Motor neuron (in vitro differentiated cells): ENCODE measurements at places on chromosomes 12 and 14.

DNA sequence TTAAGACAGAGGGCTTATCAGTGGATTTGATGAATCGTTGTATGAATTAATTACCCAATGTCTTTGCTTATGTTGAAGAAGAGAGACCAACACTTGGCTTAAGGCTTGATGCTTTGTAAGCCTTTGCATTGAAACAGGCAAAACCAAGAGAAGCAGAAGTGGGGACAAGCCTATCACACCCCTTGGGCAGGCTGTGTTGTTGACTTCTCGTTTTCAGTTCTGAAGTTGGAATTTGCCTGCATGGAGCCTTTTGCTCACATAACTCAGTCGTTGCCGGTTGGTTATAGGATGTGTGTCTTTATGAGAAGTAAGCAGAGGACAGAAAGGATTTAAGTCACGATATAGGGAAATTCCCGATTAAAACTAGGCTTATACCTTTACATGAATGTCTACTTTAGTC is 94.7 kb downstream of the CCDC92 start:
- ATAC-seq = no peak

DNA sequence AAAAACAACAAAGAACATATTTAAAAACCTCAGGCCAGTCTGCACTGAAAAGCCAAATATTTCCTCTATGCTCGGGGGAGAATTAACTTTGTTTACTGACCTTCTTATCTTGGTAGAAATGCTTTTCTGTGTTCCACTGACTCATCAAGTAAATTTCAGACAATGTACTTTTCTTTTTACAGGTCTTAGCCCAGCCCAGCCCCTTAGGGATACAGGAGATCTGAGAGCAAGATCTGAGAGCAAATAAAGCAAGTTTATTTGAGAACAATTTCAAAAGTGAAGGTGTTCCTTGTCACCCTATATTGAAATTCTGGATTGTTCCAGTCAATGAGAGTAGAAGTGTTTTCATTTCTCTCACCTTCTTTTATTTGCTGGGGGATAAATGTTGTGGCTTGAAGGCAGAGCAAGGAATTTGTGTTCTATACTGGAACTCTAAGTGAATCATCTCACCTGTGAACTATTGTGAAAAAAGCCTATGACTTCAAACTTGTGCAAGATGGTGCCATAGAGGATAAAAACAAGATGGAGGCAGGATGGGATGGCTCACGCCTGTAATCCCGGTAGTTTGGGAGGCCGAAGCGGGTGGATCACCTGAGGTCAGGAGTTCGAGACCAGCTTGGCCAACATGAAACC is 7.9 kb upstream of the GPRC5A start:
- no peak for ATAC-seq

- no peak for ATAC-seq
Measured at GRCh38 chr12:111363578-111363977, 5.3 kb downstream of the PHETA1 start.

GRCh38 chr12:19979584-19979983 is 388.8 kb upstream of the PDE3A start:
- no peak for ATAC-seq

- ATAC-seq = no peak
Measured at GRCh38 chr12:40801082-40801481, 108.8 kb downstream of the CNTN1 start.

GRCh38 chr12:115349711-115350110 is 665.7 kb upstream of the TBX3 start:
- ATAC-seq = no peak

DNA sequence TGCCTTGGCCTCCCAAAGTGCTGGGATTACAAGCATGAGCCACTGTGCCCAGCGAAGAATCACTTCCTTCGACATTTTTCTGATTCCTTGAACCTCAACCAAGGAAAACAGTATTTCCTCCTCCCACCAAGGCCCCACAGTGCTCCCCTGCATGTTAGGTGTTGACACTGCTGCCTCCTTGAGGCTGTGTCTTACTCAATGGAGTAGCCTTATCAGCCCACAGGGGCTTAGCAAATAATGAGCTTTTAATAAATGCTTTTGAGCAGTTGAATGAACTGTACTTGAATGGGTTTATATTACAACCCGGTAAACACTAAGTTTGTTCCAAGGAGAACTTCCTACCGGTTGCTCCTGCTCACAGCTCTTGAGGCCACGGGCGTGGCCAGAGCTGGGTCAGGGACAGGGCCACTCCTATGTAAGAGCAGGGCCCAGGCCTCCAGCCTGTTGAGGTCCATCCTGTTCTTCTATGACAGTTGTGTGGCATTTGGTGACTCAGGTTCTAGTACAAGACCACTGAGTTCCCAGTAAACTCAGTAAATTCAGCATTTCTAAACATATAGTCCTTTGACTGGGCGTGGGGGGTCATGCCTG is 36.8 kb upstream of the TUBA1A start:
- no peak for ATAC-seq

GRCh38 chr12:100827901-100828520 is 33.4 kb downstream of the ANO4 start:
- ATAC-seq = peak; percentile 65

DNA sequence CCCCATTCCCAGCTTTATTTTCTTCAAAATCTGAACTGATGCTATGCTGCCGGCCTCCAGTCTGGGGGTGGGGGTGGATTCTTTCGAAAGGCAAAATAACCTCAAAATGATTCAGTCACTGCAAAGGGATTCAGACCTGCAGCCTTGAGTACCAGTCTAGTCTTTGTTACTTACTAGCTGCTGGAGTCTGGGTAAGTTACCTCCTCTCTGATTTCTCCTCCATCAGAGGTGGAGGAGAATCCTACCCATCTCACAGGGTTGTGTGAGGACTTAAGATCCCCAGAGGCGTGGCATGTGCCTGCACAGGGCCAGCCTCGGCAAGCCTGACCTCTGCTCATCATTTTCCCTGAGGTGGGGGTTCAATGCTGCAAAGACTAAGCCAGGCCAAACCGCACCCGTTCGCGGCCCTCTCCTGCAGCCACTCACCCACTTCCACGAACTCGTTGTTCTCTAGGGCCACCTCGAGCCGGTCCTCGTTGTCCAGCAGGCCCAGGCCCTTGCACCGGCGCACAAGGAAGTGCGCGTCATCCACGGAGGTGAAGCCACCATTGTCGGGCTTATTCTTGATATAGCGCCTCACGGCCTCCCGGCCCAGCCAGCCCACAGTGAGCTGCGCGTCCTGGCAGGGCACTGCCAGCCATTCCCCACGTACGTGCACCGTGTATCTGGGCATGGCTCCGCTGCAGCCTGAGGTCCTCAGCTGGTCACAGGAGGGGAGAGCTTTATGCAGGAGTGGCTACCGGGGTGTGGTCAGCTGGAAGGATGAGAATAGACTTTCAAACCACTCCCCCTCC is 709 bp downstream of the HAL start:
- ATAC-seq = no peak

DNA sequence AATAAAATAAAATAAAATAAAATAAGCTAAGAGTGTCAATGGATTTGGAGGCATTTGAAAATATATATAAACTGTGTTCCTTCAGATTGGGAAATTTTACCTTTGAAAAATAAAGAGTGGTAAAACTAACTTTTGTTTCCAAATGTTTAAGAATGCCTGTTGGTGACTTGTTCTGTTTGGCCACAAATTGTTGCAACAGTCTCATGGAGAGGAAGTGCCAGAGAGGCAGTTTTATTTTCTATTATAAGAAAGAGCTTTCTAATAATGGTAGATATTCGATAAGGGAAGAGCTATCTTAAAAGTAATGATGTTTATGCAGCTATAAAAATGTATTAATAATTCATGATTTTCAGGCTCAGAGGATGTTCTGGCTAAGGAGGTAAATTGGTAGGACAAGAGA is 68.8 kb upstream of the MDGA2 start:
- ATAC-seq = no peak

DNA sequence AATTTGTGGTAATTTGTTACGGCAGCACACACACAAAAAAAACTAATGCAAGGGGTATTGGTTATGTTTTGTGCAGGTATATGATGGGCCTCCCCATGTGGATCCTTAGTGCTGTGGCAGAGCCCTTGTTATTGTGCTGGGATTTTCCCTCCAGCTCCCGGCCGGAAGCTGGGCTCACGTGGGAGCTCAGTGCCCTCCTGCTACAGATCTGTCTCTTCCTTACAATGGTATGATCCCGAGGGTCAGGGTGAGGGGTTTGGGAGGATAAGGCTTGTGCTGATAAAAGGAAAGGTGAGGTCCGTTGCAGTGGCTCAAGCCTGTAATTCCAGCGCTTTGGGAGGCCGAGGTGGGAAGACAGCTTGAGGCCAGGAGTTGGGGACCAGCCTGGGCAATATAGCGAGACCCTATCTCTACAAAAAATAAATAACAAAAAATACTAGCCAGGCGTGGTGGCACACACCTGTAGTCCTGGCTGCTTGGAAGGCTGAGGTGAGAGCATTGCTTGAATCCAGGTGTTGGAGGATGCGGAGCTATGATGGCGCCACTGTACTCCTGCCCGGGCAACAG is 861 bp upstream of the SLC48A1 start:
- no peak for ATAC-seq

DNA sequence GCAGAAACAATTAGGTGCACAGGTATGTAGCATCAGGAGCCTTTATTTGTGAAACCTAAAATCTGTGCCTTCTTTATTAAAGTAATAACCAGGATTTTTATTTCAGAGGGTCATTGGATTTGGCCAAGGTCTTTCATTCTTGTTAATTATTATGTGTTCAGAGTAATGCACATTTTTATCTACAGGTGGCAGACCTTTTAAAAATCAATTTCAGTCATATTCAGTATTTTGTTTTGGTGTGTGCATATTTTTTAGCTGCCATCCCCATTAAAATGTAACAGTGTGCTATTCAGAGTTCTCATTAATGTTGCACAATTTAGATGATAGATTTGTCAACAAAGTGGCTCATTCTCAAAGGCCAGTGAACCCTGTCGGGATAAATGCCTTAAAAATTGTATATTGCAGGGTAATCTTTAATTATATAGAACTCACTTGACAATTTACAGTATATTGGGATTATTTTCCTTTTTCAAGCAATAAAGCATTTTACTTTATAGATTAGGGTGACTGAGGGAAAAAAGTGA is 319.3 kb upstream of the SOX5 start:
- ATAC-seq = no peak

GRCh38 chr14:69285661-69286255 is 25.8 kb downstream of the GALNT16 start:
- ATAC-seq = no peak

- ATAC-seq = no peak
Measured at GRCh38 chr12:69241438-69242092, 2.2 kb downstream of the CPSF6 start.

- no peak for ATAC-seq
Measured at GRCh38 chr14:54498095-54498531, 9.3 kb upstream of the GMFB start.

DNA sequence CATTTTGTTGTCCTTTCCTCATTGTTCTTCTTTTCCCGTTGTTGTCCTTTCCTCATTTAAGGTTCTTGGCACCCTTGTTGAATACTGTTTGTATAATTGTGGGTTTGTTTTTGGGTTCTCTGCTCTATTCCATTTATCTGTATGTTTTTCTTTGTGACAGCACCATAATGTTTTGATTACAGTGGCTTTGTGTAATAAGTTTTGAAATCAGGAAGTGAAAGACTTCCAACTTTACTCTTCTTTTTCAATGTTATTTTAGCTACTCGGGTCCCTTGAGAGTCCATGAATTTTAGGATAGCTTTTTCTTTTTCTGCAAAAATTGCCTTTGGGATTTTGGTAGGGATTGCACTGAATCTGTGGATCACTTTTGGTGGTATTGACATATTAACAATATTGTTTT is 28.1 kb downstream of the ETNK1 start:
- no peak for ATAC-seq

DNA sequence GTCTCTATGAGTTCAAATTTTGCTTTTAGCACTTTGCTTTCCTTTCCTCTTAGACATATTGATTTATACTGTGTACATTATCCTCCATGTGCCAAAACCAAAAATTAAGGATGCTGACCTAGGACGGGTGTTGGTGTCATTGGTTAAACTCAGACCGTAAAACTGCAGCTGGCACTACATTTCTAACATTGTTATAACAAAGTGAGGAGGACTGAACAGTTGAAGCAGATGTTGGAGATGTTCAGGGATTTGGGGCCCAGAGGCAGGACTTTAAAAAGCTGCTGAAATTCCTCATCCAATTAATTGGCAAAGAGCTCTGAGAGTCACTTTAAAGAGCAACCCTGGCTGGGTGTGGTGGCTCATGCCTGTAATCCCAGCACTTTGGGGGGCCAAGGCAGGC is 72.4 kb downstream of the TMTC1 start:
- ATAC-seq = no peak

DNA sequence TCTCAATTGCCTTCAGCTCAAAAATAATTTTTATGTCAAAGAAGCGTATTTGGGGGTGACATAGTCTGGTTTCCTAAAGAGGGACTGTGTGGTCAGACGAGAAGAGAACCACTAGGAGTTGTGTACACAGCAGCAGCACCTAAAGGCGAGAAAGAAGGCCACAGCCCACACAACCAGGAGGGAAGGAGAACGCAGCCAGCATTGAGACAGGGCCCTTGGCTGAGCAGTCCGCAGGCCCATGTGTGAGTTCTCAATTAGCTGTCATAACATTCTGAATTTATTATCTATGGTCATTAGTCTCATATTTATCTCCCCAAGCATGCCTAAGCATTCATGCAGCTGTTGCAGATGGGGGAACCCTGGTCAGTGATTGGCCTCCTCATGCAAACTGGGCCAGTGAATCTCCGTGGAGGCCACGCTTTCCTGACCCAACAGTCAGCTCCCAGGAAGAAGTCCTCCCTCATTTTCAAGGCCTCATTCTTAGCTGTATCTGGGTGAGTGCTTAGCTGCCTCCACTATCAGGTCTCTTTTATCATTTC is 81.2 kb upstream of the ATF7IP start:
- peak; percentile 92 for ATAC-seq

DNA sequence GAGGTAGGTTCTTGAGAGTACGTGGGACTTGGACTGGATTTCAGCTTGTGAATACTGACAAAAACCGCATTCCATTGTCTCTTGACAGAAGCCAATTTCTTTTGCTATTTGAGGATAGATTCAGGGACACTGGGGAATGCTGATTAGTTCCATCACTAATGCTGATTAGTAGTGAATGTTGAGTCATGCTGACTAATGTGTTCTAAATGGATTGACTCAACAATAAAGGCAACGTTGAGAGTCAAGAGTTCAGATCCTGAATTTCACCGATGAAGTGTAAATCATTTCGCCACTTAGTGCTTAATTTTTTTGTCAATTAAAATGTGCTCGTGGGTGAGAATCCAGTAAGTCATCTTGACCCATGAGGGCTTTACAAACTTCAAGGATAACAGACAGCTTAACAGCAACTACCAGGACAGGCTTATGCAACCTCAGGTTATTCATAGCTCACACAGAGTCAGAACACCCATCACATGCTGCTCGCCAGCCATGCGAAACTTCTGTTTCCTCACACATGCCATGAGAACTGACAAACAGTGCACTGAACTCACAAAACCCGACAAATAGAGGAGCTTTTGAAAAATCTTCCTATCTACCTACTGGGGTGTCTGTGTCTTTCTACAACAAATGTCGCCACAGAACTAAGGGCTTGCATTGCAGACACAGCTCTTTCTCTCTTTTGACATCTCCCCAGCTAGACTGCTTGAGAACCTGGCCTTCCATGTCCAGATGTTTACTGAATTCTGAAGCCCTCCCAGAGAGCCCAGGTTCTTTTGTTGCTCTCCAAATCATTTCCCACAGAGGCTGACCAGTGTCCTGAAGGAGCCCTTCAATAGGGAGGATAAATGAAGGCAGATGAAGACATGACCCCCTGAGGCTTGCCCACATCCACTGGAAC is 316.4 kb downstream of the ZFP36L1 start:
- ATAC-seq = peak; percentile 93

GRCh38 chr12:86683568-86684304 is 427.5 kb upstream of the MGAT4C start:
- peak; percentile 62 for ATAC-seq
